ENCODE measurements at places on chromosomes 1 and 21.

DNA sequence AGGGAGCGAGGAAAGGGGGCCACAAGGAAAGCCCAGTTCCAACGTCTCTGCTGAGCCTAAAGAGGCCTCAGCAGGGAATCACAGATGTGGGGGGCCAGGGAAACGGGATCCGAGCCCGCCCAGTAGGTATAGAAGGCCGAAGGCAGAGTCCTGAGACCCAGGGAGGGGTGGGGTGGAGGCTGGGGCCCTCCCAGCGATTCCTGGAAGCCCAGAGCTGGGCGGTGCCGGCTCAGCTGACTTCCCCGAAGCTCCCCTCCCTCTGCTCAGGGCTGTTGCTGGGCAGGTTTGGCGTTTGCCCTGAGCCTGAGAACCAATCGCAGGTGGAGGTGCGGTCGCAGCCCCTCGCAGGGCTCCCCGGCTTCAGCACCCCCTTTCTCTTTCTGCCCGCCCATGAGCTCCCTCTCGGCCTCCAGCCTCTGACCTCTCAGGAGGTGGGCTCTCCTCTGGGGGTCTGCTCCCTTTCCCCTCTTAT is 12.8 kb downstream of the ADAMTSL4 start:
- peak; percentile 95 for DNase-seq

- no peak for DNase-seq
Observed at GRCh38 chr21:14916676-14917141, 148.1 kb downstream of the NRIP1 start.

- peak; percentile 22 for DNase-seq
Observed at GRCh38 chr1:27403065-27403726, 10.8 kb downstream of the GPR3 start.

DNA sequence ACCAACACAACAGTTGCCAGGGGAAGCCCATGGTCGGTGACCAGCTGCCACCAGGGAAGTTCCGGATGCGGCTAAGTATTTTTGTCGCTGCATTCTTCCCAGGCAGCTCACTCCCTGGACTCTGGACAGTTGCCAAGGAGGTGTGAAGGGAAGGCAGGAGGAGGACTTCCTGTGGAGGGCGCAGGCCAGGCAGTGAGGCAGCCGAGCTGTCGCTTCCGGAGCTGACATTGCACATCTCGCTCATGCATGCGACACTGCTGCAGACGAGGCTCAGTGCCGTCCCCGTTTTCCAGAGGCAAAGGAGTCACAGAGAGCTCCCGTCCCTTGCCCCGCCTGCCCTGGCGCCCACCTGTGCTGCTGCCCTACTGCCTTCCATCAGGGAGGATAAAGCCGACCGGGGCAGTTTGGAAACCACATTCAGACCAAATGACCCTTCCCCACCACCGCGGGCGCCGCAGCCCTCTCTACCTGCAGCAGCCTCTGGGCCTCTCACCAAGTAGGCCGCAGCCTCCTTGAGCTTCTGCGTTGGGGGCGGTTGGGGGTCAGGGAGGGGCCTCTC is 81.4 kb downstream of the NENF start:
- peak; percentile 15 for DNase-seq

DNA sequence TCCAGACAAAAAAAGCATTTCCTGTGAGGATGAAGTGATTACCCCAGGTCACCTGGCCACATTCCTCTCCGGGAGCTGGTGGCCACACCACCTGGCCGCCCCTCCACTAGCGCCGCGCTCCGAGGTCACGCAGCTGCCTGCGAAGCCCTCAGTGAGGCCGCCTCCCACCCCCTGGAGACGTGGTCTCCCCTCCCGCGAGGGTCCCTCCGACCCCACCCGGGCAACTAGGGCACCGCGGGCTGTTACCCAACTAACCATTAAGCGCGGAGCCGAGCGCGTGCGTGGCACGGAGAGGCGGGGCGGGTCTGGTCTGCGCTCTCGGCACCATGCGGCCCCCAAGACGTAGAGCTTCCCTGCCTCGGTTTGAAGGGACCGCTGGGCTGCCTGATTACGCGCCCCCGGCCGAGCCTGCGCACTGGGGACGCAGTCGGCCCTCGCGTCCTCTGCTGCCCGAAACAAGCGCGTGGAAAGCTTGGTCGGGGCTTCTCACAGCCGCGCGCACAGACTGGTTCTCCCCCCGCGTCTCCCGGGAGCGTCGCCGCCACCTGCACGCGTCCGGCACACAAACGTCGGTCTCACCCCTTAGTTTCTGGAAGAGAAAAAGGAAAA is 106.5 kb downstream of the SLC16A1 start:
- no peak for DNase-seq

DNA sequence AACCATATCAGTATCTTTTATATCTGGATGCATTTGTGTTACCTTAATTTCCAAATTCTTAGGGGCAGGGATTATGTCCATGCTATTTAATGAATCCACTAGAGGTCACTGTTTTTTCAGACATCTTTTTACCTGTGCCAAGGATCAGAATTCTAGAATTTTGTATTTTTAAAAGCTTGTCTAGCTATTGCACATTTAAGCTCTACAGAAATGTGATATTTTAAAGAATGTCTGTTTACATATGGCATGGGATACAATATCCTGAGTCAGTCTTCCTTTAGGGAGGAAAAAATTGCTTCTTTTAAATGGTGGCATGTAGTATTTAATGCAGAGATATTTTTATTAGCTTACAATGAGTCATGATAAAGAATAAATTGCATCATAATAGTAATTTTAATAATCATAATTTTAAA is 11.3 kb downstream of the RPAP2 start:
- DNase-seq = peak; percentile 56

GRCh38 chr1:185014941-185015340 is 30.4 kb upstream of the RNF2 start:
- DNase-seq = no peak

DNA sequence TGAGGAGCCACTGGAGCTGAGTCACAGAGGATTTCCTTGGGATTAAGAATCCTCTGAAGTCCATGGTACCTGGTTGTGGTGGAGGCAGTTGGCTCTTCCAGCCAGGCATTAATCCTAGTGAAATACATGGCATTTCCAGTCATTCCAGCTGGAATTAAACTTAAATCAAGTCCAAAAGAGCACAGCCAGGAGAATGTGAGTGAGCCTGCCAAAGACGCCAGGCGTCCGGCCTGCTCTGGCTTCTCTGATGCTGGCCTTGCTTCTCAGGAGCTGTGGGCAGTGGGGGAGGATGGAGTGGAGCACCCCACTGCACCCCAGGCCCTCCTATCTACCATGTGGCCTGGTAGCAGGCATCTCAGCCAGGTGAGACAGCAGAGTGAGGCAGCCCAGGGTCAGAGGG is 23.4 kb upstream of the TENT5C start:
- no peak for DNase-seq

DNA sequence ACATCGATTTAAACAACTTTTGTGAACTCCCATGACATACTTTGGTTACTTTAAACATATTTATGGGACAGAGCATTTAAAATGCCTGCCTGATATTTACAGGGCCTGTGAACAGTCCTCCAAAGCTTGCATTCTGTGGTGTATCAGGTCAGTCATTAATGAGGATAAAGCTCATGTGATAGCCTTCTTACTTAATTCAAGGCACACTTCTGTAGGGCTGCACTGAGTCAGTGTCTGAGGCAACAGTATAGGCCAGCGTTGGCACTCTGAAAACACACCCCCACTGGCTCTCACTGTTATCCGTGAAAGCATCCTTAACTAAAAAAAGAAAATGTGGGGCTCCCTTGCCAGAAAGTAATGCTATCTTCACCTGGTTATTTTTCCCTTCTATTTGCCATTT is 200.0 kb downstream of the NFIA start:
- no peak for DNase-seq

DNA sequence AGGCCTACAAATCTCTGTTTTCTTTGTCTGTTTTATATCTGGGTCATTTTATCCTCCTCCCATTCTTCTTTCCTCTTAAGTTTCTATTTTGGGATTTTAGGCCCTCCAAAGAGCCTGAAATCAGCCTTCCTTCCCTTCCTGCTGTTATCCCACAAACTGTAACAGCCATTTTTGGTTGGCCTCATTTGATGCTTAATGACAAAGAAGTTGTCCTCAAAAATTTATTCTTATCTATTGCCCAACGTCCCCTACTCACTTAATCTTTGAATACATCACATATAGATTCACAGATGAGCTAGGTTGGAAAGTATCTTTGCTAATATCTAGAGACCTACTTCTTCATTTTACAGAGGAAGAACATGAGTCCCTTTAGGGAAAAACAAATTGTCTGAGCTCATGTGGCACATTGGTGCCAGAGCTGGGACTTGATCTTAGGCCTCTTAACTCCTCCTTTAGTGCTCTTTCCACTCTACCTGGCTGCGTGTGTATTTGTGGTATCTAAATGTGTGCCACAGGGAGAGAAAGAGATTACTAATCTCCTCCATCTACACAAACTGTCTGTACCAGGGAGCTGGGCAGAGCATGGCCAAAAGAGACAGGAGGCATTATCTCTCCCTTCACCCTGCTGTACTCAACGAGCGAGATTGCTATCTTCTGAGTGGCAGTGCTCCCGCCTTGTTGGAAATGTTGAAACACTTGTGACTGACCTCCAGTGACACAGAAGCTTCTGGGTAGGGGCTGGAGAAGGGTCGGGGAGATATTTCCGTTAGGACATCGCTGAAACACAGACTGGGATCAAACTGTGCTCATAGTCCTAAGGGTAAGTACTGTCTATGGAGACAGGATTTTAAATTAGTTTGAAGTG is 30.1 kb downstream of the RHEX start:
- no peak for DNase-seq

DNA sequence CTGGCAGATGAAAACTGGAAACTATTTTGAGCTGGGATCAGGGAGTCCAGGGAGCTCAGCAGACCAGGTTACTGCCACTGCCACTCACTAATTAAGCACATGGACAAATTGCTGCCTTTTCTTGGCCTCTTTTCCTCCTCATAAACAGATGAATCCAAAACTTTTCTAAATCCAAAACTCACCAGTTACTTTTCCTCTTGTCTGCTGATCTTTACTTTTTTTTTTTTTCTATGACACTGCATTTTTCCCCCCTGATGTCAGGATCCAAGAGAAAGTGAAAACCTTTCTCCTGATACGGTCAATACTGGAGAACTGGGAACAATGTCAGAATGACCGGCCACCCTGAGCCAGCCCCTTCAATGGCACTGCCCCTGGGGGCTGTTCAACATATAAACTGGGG is 405.8 kb downstream of the DUSP10 start:
- DNase-seq = no peak

DNA sequence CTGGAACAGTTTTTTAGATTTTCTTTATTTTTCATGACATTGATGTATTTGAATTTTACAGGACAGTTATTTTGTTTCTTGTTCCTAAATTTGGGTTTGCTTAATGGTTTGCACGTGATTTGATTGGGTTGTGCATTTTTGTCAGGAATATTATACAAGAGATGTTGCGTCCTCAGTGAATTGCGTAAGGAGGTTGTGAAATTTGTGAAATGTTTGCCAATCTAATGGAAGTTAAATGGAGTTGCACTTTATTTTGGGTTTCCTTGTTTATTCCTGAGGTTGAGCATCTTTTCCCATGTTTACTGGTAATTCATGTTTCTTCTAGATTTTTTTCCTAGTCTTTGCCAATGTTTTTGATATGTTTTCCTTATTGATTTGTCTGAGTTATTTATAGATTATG is 19.9 kb downstream of the ZNF648 start:
- no peak for DNase-seq

DNA sequence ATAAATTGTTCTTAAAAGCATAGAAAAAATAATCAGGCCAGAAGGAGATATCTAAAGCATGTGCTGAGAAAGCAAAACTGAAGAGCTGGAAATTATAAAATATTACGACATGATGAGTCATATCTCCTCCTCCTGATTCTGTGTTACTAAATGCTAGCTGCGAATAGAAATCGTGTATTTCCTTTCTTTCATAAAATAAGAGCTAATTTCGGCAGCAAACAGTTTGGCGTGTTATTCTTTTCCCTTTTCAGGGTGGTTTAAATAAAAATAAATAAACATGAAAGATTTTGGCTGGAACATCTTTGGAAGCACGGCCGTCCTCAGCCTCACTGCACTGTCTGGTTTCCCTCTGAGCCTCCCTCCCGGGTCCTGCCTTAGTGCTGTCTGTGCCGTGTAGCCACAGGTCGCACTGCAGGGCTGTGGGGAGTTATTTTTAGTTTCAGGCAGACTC is 56.0 kb downstream of the ADARB1 start:
- DNase-seq = no peak

GRCh38 chr1:217049721-217050120 is 326.5 kb upstream of the ESRRG start:
- DNase-seq = no peak

- no peak for DNase-seq
Observed at GRCh38 chr1:23434260-23434775, 9.8 kb upstream of the TCEA3 start.

- DNase-seq = peak; percentile 69
Observed at GRCh38 chr1:151157067-151157531, 650 bp downstream of the TNFAIP8L2 start.

DNA sequence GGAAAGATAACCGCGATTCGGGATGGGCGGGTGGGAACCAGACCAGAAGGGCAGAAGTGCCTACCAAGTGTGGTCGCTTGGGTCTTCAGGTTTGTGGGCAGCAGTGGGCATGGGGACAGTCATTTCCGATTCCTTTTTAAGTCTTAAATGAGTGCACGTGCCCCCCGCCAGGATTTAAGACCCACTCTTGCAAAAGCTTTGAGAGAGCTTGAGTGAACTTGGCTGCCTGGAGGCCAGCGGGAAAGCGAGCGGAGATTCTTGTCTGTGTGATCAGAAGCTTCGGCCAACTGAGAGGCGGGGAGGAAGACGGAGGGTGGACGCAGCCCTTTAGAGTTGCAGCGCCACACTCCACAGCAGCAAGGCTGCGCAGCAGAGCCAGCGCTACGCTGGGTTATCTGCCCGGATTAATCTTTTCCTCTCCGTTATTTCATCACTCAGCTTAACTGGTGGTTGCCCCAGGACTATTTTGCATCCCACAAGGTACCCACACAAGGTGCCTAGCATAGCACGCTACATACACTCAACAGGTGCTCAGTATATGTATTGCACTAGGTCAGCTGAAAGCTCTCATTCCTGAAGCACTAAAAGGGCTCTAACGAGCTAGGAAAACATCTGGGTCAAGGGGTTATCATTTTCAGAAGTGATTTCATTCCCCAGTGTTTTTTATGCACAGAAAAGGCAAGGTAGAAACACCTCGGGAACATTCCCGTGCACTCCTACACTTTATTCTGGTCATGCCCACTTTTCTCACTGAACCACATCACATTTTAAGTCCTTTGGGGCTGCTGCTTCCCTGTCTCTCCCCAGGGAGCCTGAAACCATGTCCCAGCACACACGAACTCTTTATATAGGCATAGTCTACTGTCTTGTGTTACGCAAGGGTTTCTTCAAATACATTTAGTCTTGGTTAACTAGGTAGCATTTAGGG is 1.5 kb upstream of the BATF3 start:
- no peak for DNase-seq
